ENCODE measurements at places on chromosomes 1 and 21.

- no peak for DNase-seq
Observed at GRCh38 chr21:28928578-28929420, 63.9 kb downstream of the LTN1 start.

- no peak for DNase-seq
Observed at GRCh38 chr1:187680823-187681222, 852.1 kb downstream of the PLA2G4A start.

- DNase-seq: no peak
Observed at GRCh38 chr1:174966008-174966572, 33.7 kb upstream of the CACYBP start.

DNA sequence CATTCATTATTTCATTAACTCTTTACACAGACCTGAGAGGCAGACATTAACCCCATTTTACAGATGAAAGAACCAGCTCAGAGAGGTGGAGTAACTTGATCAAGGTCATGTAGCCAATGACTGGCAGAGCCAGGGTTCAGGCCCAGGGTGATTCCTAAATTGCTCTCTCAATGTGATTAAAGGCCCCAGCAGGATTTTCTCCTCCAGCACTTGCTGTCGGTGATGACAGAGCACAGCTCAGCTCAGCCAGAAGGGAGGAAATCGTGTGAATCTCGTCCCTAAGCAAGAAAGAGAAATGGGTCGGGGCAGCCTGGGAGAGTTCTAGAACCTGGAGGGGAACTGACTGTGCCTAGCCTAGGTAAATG is 19.5 kb upstream of the RNF19B start:
- DNase-seq: no peak

- no peak for DNase-seq
Observed at GRCh38 chr1:113874012-113874879, 2.7 kb upstream of the PTPN22 start.

GRCh38 chr1:66265268-66265667 is 268.7 kb upstream of the SGIP1 start:
- no peak for DNase-seq

- no peak for DNase-seq
Observed at GRCh38 chr1:160436966-160437365, 36.6 kb downstream of the VANGL2 start.

DNA sequence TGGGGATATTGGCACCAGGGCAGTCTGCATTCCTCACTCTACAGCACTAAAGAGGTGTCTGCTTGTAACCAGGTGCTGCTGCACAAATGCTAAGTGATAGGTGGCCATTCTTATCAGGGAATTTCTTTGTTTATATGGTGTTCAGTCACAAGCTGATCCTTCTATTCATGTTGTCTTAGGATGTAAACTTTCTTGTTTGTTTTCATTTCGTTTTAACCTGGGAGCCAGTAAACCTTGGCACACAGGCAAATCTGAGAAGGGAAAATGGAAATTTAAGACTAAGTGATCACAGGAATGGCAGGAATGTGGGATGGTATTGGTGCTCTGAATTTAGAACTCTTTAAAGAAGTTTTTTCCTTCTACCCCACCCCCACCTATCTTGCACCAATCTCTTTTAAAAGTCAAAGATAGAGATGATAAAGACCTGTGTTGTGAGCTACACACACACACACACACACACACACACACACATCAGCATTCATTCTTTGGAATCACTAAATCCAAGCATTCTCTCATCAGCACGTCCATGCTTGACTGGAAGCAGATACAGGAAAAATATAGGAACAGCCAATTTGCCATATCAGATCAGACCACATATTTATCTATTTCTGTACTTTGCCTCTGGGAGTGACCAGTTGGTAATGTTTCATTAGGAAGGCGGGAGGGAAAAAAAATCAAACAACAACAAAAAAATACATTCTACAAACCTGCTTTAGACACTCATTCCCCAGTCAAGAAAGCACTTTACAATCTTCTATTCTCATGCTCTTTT is 451.4 kb upstream of the ADGRL2 start:
- DNase-seq: no peak

GRCh38 chr1:97986041-97987005 is 65.5 kb upstream of the DPYD start:
- no peak for DNase-seq

- DNase-seq: no peak
Observed at GRCh38 chr1:3904006-3904842, 4.2 kb upstream of the C1orf174 start.

DNA sequence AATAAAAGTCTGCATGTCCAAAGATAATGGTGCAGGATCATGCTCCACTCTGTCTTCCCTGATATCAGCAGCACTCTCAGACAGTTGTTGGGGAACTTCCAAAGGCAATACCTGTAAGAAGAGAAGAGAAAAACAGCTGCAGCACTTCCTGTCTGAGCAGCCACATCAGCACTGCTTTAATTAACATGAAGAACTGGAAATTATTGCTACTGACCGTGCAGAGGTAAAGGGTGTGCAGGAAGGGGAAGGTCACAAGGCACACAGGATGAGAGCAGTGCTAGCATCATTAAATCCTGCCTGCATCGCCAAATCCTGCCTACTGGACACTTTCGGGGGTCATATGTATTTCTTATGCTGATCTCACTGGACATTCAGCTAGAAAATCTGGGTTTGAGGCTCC is 379.0 kb downstream of the LMX1A start:
- DNase-seq: no peak

- peak; percentile 16 for DNase-seq
Observed at GRCh38 chr1:22131875-22132486, 10.9 kb downstream of the WNT4 start.

- DNase-seq: no peak
Observed at GRCh38 chr1:28144203-28145135, 32.0 kb downstream of the PTAFR start.

GRCh38 chr1:8378178-8378577 is 60.3 kb downstream of the SLC45A1 start:
- DNase-seq: no peak

GRCh38 chr1:78715181-78715661 is 65.6 kb downstream of the IFI44 start:
- DNase-seq: no peak

DNA sequence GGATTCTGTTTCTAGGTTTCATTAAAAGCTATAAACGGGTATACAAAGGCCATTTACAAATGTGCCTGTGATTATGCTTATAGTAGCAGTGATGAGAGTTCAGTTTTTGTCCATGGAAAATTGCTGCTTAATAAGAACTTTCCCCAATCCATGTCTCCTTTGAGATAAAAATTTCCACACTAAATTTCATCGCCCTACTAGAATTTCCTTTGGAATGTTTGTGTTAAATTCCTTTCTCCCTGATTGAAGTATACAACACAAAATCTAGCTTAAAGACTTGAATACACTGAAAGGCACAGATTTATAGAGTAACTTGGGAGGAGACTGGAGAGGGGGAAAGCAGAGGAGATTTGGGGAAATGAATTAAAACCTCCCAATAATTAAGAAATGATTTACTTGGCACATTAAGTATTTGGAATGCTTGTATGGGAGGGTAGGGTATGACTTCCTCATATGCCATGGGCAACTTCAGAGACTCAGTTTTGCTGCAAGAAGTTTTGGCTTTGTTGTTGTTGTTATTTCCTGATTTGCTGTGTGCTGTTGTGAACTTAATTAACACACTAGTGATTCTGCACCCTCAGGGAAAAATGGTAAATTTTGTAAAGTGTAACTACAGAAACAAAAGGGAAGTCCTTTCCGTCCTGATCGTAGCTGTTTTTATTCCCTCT is 157.6 kb upstream of the LMO4 start:
- DNase-seq: no peak

DNA sequence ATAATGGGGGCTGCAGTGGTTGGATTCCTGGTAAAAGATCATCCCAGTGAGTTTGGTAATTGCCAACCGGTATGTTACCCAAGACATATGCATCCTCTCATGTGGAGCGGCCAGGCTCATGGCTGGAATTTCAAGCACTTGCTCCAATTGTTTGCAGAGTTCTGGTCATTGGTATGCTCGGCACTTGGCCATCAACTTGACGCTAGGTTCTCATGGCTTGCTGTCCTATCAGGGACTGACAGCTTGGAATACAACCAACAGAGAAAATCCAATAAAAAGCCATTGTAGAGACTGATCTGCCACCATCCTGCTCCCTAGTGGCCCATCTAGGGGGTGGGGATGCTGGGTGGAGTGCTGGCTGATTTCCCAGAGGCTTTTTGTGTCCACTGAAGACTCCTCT is 120.9 kb downstream of the EDEM3 start:
- DNase-seq: no peak

DNA sequence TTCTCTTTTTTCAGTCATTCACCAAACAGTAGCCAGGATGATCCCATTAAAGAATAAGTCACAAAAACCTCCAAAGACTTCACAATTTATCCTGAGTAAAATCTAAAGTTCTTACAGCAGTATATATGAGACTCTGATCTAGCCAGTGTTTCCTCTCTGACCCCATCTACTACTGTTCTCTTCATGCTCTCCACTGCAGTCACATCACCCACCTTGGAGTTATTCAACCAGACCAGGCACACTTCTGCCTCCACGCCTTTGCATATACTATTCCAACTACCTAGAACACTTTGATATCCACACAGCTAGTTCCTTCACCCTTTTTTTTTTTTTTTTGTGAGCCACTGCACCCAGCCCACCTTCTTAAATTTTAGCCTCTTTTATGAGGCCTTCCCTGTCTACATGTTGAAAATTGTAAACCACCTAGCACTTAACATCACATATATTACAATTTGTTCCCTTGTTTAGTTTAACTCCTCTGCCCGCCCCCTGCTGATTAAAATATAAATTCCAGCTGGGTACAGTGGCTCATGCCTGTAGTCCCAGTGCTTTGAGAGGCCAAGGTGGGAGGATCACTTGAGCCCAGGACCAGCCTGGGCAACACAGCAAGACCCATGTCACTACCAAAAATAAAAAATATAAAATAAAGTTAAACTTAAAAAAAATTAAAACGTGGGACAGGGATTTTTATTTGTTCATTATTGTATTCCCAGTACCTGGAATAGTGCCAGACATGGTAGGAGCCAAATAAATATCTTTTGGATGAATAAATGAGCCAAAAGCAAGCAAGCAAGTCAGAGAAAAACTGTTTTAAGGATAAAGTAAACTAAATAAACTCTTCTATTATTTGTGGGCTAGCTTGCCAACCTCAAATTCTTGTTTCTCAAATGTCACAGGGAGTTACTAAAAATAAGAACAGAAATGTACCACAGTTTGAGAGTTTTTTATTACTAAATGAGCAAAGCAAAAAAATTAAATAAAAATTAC is 35.2 kb upstream of the MUTYH start:
- DNase-seq: no peak

DNA sequence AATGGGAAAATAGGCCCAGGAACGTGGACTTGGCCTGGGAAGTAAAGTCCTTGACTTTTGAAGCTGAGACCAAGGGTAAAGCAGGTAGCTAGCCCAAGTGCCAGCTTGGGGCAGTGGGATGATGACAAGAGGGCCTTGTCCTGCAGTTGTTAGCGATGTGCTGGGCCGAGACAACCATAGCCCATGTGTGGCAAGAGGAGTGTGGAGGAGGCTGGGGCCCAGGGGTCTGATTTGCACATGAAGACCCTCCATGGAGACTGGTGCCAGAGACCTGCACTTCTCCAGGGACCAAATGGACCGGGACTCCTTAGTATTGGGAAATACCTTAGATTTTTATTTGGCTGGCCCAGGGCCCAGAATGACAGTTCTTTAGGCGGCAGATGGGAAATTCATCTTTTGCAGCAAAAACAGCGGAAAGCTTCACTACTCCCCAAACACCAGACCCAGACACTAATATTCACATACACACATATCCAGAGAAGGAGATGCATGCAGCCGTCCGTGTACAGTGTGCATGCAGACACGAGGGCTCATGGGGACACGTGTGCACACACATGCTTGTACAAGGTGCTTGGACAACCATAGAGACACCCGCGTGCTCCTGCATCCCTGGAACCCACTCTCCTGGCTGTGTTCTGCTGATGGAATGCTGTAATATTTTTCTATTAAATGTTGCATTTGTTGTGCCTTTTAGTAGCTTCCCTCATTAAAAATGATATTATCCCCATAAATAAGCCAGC is 78.1 kb upstream of the CSF3R start:
- no peak for DNase-seq

DNA sequence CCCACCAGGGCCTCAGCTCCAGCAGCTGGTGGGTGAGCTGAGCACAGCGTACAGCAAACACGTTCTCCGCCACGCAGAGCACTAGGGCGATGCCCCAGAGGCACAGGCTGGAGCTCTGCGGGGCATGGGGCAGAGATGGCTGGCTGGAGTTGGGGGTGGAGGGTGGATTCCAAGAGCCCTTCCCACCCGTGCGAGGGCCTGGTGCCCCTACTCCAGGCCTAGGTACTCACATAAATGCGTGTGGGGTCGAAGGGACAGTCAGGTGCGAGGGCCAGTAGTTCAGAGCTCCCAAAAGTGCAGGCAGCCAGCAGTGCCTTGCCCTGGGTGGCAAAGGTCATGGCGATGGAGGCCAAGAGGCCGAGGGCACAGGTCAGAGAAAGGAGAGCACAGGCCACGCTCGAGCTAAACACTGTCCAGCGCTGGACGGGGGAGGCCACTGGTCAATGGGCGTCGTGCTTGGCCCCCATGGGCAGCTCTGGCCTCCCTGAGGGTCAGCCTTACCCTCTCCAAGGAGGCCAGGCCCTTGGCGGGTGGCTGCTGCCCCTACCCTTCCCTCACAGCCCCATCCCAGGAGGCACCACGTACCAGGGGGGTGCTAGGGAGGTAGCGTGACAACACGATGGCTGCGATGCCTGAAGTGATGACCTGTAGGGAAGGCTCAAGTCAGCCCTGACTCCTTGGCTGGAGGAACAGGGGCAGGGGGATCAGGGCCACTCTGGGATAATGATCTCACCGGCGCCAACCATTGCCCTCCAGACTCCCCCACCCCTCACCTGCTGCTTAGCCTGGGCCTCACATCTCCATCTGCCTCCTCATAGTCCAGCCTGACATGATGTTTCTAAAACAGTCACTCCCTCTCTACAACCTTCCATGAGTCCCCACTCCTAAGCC is 5.6 kb downstream of the TMEM54 start:
- no peak for DNase-seq

GRCh38 chr21:20997311-20997635 is 936 bp upstream of the NCAM2 start:
- DNase-seq: no peak

DNA sequence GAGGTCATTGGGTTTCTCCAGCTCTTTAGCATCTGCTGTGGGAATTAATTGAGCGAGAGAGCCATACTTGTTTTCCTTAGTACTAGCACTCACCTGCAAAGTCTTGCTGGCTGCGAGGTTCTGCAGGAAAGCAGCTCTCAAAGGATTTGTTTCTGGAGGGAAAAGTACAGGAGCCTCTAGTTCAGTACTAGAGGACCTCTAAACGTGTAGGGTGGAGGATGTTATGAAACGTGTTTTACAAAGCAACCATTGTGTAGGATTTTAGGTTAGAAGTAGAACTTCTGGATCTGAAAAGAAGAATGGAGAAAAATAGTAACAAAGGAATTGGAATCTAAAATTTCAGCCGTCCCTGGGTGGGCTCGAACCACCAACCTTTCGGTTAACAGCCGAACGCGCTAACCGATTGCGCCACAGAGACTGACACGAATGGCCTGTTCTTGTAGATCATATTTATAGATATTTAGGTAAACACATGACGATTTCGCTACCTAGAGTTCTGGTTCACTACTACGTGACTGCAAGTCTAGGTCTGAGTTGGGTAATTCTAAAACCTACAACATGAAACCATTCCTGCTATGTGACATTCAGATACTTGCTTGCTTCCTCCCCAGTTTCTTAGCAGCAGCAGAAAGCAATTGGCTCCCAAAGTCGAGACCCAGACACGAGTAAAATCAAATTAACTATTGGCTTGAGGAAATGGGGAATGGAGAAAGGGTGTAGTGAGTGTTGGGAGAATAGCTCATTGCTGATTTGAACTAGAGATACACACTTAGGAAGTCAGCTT is 60.2 kb upstream of the CFAP126 start:
- DNase-seq: no peak
